SHP77 (cell line): ENCODE measurements at places on chromosomes 5 and 9.

DNA sequence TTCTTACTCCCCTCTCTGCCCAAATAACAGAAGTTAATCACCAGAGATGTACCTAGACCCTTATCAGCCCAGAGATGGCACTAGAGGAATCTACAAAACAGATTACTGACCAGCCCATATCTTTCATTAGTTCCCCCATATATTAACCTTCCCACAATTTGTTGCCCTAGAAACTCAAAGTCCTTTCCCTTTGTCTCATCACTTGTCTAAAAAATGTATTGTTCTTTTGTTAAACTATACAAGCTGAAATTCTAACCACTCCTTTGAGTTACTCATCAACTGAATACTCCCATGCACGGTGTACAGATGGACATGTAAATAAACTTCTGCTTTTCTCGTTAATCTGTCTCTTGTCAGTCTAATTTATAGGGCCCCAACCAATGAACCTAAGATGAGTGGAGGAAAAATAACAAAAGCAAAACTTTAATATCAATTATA is 130.9 kb downstream of the CCDC192 start:
- peak; percentile 26 for DNase-seq

DNA sequence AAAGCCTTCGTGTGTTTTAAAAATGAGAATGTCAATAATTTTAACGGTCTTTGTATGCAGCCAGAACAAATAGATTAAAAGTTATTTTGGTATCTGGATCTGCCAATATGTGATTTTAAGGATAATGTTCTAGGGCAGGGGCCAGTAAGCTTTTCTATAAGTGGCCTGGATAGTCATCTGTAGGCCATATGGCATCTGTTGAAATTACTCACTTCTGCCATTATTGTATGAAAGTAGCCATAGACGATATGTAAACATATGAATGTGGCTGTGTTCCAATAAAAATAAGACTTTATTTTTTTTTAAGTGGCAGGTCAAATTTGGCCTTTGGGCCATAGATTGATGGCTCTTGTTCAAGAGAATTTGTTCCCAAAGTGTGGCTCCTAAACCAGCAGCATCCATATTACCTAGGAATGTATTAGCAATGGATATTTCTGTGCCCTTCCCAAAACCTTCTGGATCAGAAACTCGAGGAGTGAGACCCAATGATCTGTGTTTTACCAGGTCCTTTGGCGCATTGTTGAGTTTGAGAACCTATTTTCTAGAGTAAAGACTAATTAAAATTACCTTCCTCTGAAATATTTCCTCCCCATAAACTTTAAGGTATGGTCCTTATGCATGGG is 55.9 kb downstream of the C6 start:
- peak; percentile 78 for DNase-seq

DNA sequence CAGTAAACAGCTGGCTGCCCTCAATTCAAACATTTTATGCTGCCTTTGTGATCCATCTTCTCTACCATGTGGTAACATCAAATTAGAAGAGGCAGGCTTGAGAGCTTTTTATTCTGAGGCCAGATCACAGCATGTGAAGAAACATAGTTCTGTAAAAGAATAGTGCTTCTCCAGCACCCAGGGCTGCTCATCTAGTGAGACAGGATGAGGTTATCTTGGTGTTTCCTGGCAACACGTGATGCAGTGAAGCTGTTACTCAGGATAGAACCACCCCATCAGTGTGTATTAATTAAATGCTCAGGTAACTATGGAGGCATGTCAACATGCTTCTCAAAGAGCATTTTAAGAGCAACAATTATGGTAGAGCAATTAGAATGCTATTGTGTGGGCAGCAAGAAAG is 400.5 kb upstream of the ACO1 start:
- no peak for DNase-seq

DNA sequence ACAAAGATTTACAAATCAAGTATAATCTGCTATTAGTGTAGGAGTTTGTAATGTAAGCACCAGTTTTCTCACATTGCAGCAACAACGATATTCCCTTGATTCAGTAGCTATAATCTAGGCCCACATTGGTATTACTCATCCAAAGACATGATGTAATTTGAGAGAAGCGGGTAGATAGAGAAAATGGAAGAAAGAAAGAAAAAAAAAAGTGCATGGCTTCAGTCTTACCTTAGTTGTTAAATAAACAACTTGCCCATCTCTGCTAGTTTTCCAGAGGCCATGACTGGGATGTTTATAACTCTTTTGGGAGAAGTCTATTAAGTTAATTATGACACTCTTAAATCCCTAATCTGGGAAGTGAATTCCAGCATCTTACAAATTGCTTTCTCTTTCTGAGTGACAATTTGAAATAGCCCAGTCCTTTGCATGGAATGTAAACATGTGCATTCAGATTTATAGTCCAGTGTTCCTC is 2.8 kb downstream of the MELK start:
- no peak for DNase-seq

DNA sequence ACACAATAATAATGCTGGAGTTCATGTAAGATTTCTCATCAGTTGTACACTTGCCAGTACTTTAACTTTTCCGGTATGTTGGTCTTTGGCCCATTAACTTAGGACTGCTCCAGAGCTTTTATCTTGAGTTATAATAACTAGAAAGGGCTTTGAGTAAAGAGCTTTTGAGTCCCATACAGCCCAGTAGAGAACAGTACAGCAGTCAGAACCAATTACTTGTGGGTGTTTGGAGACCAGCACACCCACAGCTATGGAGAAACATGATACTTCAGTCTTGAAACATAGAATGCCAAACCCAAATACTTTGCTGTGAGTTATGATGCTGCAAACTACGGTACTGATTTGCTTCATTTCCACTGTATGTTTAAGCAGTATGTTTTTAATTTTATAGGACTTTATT is 374.3 kb downstream of the CCDC171 start:
- DNase-seq: no peak

DNA sequence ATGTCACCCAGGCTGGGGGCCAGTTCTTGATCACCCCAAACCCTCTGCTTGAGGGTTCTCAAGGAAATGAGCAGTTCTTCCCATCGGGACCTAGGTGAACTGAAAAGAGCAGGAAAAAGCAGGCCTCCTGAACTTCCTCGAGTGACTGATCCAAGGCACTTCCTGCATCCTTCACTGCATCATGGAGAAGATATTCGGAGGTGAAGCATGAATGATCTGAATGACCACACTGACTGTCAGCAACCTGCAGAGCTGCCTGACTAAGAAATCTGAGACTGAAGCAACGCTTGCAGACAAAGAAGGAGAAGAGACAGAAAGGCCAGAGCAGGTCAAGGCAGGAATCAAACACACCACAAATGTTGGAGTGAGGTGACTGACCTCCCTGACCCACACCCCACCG is 420.2 kb downstream of the AGTPBP1 start:
- DNase-seq: no peak

DNA sequence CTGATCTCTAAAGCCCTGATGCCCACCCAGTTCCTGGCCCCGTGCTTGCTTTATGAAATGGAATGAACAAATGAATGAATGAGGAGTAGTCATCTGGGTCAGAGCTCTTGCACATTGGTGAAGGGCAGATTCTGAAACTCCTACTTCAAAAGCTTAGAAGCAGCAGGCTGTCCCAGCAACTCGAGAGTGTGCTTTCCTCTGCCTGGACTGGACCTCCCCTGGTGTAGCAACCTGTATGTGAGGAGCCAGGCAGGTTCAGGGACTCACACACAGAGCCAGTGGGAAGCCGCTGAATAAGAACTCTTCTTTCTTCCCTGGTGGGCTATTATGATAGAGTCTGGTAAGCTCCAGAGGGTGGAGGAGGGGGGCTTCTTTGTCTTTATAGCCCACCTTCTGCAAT is 396.4 kb downstream of the CDK5RAP2 start:
- no peak for DNase-seq
